ENCODE measurements at places on chromosomes 3 and 15.

- no peak for DNase-seq
Measured at GRCh38 chr3:154247806-154248415, 76.4 kb downstream of the DHX36 start.

GRCh38 chr15:89828281-89829145 is 13.9 kb upstream of the ANPEP start:
- peak; percentile 68 for DNase-seq

DNA sequence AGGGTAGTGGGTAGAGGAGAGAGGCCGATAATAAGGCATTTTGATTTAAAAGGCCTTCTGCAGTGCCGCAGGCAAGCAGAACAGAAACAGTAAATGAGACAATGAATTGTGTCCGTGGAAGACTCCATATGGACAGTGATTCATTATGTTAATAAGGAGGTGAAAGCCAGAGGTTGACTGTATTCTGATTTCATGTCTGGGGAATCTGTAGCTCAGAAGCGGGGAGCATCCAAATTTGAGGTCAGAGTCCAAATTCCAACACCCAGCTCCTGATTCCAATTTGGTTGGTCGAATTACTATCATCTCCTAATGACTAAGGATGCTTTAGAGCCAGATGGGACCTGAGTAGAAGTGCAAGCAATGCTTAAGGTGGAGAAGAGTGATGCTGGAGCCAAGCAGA is 1.0 kb upstream of the TBC1D21 start:
- no peak for DNase-seq

DNA sequence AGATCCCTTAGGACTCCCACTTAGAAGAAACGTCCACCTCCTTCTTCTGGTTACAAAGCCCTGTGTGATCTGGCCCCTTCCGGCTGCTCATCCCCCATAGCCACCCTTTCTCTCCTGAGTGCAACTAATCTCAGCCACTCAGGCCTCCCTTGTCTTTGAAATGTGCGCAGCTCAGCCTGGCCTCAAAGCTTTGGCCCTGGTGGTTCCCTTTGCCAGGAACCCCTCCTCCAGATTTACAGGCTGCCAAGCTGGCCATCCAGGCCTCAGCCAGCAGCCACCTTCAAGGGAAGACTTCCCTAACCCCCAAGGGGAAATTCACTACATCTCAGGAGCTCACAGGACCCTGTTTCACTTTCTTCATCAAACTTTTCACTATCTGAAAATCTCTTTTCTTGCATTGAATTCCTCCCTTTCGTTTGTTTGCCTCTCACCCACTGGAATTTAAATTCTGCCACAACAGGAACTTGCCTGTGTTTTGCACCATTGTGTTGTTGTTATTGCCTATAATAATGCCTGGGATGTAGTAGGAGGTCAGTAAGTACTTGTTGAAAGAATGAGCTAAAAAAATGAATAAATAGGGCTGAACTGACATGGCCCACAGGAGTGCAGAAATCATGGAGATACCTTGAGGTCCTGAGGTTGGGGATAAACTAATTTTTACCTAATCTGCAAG is 109.5 kb upstream of the PFN2 start:
- no peak for DNase-seq

GRCh38 chr3:15160662-15161061 is 45.4 kb upstream of the CAPN7 start:
- DNase-seq: no peak

DNA sequence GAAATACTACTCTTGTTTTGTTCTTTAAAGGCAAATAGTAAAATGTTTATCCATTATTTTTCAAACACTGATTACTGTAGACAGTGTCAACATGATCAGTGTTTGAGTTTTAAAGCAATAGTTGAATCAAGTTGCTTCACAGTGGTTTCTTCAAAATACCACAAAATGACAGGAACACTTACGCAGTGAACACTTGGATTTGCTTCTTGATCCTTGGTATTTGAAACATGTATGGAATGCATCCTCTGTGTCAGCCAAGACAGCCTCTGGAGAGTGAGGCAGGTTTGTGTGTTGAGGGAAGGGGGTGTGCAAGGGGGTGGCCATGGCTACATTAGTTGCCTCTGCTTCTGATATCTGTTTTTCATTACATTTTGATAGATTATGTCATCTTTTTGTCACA is 413.0 kb downstream of the RBMS3 start:
- no peak for DNase-seq

- DNase-seq: no peak
Measured at GRCh38 chr3:123048480-123049237, 18.2 kb upstream of the PDIA5 start.

DNA sequence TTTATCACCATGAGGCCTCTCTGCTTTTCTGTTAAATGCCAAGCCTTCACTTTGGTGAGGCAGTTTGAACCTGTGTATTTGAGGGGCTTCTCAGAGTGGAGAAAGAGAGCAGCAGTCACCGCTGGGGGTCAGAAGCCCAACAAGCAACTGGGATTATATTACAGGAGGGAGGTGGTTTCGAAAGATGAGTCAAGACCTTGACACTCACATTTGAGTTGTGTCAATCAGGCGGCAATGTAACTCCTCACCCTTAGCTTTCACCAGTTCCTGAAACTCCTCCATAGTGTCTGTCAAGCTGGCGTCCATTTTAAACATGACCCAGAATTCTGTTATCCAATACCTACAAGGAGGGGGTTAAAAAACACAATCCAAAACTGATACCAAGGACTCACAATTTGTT is 46.5 kb downstream of the RASGRP1 start:
- DNase-seq: no peak

GRCh38 chr15:26838742-26839460 is 28.0 kb upstream of the GABRA5 start:
- DNase-seq: no peak

DNA sequence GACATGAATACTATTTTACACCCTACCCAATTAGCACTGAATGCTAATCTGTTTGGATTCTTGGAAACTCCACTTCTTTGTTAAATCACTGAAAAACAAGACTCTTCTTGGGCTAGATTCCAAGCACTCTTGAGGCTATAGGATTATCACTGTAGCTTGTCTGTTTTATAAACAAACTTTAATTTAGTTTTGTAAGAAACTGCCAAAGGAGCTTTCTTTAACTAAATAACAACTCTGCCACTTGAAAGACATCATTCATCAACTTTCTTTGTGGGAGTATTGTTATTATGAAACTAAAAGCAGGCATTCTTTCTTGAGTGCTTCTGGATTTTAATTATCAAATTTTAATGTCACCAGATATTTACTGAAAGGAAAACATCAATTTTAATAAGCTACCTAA is 24.1 kb downstream of the CBLB start:
- DNase-seq: no peak

DNA sequence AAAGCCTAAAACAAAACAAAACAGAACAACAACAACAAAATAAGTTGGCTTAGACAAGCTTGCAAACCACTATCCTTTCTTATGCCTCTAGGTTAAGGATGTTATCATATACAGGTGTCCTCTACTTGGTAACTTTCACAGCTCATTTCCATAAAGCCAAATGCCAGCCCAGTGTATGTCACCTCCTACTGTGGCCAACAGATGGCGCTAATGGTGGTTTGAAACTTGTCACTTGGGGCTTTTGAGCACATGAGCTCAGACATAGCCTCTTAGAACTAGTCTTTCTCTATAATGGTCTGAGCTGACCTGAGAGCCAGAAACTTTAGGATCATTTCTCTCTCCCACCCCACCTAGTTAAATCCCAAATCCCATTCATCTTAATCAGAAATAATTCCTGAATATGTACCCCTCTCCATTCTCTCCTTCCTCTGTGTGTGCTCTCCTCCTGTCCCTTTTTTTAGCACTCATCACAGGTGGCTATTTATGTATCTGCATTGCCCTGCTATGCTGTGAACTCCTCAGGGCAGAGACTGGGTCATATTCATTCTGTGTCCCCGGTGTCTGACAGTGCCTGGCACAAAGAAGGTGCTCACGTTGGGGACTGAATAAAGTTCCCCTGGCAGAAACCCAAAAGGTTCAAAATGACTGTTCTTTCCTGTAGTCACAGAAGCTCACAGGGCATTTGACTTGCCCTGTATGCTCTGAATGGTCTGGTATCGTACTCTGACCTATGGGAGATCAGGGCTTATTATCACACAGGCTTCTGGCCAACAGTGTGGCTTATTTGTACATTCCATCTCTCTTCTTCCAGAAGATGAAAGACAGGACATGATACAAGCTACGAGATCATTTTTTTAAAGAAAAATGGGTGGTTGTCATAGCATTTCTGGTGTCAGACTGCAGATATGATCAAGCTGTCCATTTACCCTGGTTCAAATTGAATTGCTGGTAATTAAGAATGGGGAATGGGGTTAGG is 319.3 kb upstream of the AZI2 start:
- DNase-seq: peak; percentile 65

- DNase-seq: no peak
Measured at GRCh38 chr3:8069471-8069870, 432.2 kb upstream of the LMCD1 start.

DNA sequence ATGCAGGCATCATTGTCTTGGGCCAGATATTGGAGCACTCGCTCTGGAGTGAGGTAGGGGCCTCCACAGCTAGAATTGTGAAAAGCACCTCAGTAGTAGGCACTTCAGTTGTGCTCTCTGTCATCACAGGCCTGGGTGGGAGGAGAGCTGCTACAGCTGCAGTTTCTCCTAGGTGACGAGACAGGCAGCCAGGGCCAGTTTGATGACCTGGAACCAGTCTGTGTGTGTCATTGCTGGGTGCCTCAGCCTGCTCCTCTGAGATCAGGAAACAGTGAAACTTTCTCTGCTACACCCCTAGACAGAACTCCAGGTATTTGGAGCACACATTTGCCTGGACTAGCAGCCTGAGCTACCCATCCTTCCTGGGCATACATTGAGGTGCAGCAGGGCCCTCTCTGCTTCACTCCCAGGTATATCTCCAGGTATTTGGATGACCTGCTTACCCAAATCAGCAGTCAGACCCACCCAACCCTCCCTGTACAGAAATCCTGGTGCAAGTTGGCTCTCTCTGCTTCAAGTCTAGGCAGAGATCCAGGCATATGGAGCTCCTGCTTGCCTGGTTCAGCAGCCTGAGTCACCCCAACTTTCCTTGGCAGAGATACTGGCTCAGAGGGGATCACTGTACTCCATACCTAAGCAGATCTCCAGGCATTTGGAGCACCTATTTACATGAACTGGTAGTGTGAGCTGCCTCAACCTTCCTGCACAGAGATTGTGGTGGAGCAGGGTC is 54.3 kb upstream of the SGO1 start:
- no peak for DNase-seq

GRCh38 chr3:117630469-117630868 is 920.9 kb downstream of the TUSC7 start:
- no peak for DNase-seq

- DNase-seq: no peak
Measured at GRCh38 chr3:169710619-169711018, 47.1 kb upstream of the MECOM start.

GRCh38 chr15:52794665-52795463 is 4.7 kb upstream of the ONECUT1 start:
- DNase-seq: no peak

- DNase-seq: no peak
Measured at GRCh38 chr3:174532216-174532615, 326.9 kb upstream of the NAALADL2 start.

DNA sequence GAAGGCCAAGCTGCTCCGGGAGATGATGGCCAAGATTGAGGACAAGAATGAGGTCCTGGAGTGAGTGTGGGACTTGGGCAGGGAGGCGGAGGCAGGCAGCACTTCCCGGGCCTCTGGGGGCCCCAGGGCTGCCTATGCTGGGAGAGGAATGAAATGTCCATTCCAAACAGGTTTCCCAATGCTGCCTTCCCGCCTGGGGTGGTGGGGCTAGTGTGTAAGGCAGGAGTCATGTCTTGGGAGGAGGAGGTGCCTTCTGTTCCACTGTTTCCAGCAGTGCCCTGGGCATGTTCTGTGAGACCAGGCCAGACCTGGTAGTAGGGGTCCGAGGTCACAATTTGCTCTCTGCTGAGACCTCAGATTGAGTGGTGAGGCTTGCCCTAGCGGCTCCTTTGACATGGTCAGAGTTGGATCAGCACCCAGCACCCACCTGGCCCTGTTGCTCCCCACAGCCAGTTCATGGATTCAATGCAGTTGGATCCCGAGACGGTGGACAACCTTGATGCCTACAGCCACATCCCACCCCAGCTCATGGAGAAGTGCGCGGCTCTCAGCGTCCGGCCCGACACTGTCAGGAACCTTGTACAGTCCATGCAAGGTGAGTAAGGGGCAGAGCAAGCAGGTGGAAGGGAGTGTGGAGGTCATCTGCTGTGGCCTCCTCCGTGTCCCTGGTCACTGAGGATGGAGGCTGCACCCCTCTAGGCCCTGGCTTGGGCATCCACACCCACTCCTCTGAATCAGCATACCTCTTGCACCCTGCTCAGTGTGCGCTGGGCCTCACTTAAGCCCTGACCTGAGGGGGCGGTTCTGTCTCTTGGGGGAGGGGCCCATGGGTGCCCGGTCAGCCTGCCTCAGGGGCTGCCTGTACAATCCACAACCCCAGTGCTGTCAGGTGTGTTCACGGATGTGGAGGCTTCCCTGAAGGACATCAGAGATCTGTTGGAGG is 27.3 kb downstream of the PTPN23 start:
- DNase-seq: no peak
